ENCODE measurements at places on chromosomes 12 and 14.
A peak's percentile ranks its signal among the peaks of the same experiment; 100 is the strongest.

- DNase-seq = no peak
These were observed 4.2 kb downstream of the DNAI7 start for GRCh38 chr12:25190793-25191192.

DNA sequence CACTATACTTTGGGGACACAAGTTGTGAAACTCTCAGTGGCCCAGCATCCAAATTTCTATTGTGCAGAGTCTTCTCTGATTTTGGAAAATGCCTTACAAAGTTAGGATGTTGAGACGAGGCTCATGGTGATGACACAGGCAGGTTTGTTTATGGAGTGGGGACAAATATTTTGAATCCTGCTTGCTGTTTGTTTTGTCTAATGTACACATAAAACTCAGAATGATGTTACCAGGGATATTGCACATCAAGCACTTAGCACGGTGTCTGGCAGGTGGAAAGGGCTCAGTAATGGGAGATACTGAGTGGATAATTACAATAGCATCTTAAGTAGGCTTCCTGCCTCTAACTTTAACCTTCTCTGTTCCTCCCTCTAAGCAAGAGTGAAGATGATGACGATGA lies 628.9 kb upstream of the TBX3 start:
- no peak for DNase-seq

- DNase-seq = no peak
These were observed 23.5 kb downstream of the BHLHE41 start for GRCh38 chr12:26101350-26101734.

- DNase-seq = no peak
These were observed 7.1 kb downstream of the METAP2 start for GRCh38 chr12:95481072-95481471.

GRCh38 chr12:124994437-124994975 lies 1.1 kb downstream of the BRI3BP start:
- no peak for DNase-seq

DNA sequence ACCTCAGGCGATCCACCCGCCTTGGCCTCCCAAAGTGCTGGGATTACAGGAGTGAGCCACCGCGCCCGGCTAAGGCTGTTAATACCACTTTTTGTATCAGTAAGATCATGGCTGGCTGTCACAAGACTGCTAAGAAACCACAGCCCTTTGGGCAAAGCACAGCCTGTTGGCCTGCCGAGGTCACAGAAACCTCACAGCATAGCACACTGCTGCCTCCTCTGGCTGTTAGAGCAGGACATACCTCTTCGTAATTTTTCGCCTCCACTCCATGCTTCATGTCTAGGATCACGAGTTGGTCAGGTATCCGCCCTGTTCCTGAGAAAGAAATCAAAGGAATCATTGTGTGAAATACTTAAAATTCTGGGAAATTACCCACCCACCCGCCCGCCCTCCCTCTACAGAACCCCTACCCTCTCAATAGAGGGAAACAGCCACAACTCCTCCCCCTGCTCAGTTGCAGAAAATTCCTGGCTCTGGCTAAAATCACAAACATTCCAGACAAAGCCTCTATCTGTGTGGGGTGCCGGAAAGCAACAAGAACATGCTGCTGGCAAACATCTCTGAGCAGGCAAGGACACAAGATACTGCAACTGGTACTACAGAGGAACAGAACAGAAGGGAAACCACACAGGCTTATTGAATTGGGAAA lies 20.7 kb upstream of the NEK9 start:
- no peak for DNase-seq

- DNase-seq = no peak
These were observed 168.3 kb upstream of the SYT1 start for GRCh38 chr12:78696267-78696666.

DNA sequence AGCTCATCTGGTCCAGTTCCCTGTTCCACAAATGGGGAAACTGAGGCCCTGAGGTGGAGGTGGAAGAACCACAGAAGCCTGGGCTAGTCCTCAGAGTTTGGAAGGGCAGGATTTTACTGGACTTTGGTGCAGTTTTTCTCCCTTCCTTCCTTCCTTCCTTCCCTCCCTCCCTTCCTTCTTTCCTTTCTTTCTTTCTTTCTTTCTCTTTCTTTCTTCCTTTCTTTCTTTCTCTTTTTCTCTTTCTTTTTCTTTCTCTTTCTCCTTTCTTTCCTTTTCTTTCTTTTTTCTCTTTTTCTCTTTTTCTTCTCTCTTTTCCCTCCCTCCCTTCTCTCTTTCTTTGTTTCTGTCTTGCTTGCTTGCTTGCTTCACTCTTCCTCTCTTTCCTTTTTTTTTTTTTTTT lies 95.7 kb upstream of the TBX3 start:
- no peak for DNase-seq

GRCh38 chr12:63313139-63313538 lies 162.1 kb upstream of the AVPR1A start:
- no peak for DNase-seq

GRCh38 chr12:4307593-4308333 lies 13.2 kb upstream of the TIGAR start:
- peak; percentile 66 for DNase-seq

- no peak for DNase-seq
These were observed 16.2 kb downstream of the IRF2BPL start for GRCh38 chr14:77012193-77012765.

GRCh38 chr14:68936476-68936875 lies 42.6 kb downstream of the ACTN1 start:
- no peak for DNase-seq

- no peak for DNase-seq
These were observed 64.3 kb downstream of the DAD1 start for GRCh38 chr14:22524784-22525161.

GRCh38 chr12:106149096-106149784 lies 10.5 kb upstream of the NUAK1 start:
- DNase-seq = peak; percentile 41

DNA sequence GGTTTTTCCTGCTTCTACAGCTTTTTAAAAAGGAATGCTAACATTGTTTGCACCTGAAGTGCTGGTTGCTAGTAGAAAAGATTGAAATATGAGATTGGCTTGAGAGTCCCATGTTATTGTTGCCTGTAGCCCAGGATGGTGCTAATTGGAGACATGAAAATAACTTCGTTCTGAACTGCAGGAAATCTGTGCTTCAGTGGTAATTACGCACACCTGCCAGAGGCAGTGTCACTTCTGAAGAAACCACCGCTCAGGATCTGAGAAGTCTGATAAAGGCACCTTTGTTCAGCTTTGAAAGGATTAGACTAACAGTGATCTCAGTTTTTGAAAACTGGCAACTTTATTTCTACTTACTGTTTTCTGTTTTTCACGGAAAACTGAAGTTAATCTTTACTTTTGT lies 15.5 kb upstream of the ATP6V0A2 start:
- DNase-seq = no peak

DNA sequence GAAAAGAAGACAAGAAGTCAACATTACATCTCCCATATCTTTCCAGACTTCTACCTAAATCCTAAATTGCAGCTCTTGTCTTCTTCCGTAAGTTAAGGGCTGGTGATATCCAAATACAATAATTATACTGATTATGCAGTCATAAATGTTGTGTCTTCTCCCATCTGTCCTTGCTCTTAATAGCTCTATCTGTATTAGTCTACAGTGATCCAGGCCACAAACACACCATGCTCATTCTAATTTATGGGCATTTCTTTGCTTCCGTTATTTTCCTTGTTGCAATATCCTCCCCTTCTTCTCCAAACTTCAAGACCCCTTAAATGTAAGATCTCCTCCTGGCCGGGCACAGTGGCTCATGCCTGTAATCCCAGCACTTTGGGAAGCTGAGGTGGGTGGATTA lies 3.7 kb upstream of the MDP1 start:
- DNase-seq = no peak

DNA sequence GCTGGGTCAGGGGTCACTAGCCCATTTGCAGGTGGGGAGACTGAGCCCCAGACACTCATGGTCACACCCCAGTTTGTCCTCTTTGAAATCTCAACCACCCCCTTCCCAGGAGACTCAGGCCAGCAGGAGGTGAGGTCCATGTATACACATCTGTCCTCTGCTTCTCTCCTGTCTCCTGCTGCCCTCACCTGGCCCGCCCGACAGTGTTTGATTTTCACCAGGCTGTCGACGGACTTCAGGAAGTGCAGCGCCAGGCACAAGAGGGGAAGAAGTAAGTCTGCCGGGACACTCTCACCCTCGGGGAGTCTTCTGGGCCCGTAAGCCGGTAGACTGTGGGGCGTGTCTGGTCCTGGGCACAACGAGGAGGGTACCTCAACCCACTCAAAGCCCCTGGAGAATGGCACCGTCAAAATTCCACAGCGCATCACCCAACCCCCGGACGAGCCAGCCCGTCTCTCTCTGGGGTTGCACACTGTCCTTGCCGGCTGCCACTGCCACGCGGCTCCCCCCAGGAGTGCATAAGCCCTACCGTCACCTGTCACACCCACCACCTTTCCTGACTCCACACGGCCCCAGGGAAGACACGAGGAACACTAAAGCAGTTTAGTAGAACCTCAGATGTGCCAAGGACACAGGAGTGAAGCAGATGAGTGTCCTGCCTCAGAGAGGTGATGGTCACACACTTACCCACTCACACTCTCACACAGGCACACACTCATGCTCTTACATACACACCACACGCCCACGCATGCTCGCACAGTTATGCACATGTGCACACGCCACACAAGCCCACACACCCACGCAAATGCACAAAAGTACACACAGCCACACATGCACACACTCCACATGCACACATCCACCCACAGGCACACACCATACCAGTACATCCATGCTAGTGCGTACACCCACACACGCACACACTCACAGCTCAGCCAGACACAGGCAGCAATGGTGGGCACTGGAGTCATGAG lies 13.1 kb upstream of the SIVA1 start:
- no peak for DNase-seq

- DNase-seq = no peak
These were observed 24.1 kb upstream of the NRDE2 start for GRCh38 chr14:90355540-90356518.

- DNase-seq = peak; percentile 38
These were observed 1.2 kb downstream of the WNT5B start for GRCh38 chr12:1630133-1630826.

GRCh38 chr14:92254786-92255185 lies 68.2 kb upstream of the SLC24A4 start:
- no peak for DNase-seq

DNA sequence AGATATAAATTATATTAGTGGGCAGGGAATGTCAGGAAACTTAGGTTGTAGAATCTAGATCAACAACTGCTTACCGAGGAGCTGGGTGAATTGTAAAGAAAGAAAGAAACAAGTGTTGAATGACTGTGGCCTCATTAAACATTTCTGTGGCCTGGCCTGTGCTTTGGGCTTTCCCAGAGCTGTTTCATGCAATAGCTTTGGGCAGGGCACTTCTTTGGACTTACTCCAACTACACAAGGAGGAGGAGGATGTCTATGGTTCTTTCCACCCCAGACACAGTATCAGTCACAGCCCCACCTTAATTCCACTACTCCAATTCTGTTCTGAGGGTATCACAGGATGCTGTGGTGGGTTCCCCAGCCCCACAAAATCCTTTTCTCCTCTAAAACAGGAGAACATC lies 38.0 kb downstream of the DPF3 start:
- DNase-seq = no peak

- peak; percentile 23 for DNase-seq
These were observed 164.6 kb downstream of the TMEM117 start for GRCh38 chr12:44000309-44000952.

Data from NCI-H460 (cell line).